ENCODE measurements at places on chromosomes 12 and 14.
A peak's percentile ranks its signal among the peaks of the same experiment; 100 is the strongest.

- no peak overlapping the region for H3K27ac ChIP-seq
- no peaks in the 10 kb centered on the region for H3K27me3 ChIP-seq
- no peaks in the 10 kb centered on the region for H3K4me1 ChIP-seq
- H3K36me3 ChIP-seq, result no peaks in the 10 kb centered on the region
Observed at GRCh38 chr14:104572024-104572626, 7.4 kb upstream of the C14orf180 start.

- no peak for DNase-seq
- peaks cover 9% of the 10 kb centered on the region for H3K4me1 ChIP-seq
- no peaks in the 10 kb centered on the region for H3K36me3 ChIP-seq
Observed at GRCh38 chr12:46908936-46909635, 83.3 kb upstream of the SLC38A4 start.

DNA sequence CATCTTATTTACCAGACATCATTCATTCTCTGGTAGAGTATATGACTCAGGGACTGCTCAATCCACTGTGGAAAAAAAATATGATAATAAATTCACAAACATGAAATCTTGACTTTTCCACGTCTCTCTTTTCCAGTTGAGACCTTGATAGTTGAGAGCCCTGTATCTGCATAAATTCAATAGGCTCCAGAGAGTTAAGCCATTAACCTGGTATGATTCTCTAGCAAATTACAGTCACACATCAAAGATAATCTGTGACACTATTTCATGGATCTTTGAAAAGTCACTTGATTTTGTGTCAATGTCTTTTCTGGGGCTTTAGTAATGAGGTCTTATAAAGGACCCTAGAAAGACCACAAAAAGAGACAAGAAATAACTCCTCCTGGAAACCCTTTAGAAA, 154.2 kb upstream of the FOXG1 start:
- no peaks in the 10 kb centered on the region for H3K4me1 ChIP-seq
- DNase-seq, result no peak
- no peaks in the 10 kb centered on the region for H3K36me3 ChIP-seq
- no peak overlapping the region for H3K4me3 ChIP-seq
- no peak overlapping the region for H3K27ac ChIP-seq
- H3K27me3 ChIP-seq, result no peaks in the 10 kb centered on the region

DNA sequence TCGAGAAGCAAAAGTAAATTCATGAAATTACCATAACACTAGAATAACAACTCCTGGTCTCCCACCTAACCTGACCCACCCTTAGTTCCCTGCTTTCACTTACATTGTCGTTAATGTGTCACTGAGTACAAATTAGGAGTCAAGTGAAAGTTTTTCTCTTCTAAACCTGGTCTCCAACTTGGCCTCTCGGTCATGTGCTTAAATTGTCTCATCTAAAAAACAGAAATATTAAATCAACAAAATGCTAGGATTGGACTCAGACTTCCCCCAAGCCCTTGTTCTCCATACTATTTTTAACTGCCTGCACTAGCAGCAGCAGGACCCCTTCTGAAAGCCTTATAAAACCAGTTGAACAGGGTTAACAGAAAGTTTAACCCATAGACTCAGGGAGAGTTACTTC, 1.8 kb upstream of the BTG1 start:
- no peaks in the 10 kb centered on the region for H3K4me1 ChIP-seq
- peak overlapping the region; percentile 90 for H3K4me3 ChIP-seq
- H3K36me3 ChIP-seq, result no peaks in the 10 kb centered on the region
- DNase-seq, result no peak
- H3K27me3 ChIP-seq, result no peaks in the 10 kb centered on the region
- peak overlapping the region; percentile 98 for H3K27ac ChIP-seq

- no peak for DNase-seq
- no peak overlapping the region for H3K4me3 ChIP-seq
- H3K36me3 ChIP-seq, result no peaks in the 10 kb centered on the region
- no peak overlapping the region for H3K27ac ChIP-seq
Observed at GRCh38 chr14:51182131-51182565, 57.9 kb upstream of the TMX1 start.
